ENCODE measurements at places on chromosomes 2 and 18.

GRCh38 chr2:10575609-10576280, 114.0 kb downstream of the NOL10 start:
- DNase-seq = no peak

- no peak for DNase-seq
Measured at GRCh38 chr2:118115761-118116160, 27.5 kb downstream of the INSIG2 start.

DNA sequence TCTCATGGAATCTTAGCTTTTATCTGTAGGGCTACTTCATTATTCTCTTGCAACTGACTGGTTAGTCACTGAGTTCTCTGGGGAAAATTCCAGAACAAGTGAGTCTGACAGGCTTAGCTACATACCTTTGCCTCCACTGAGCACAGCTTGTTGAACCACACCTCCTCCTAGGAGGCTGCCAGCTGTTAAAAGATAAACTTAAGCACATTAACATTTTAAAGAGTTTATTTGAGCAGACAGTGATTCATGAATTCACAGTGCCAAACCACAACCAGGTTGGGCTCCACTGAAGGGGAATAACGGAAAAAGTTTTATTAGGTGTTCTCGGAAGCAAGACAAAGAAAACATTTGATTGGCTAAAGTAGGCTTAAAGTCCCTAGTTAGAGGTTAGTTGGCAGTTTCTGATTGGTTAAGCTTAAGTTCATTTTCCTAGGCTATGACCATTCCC, 12.5 kb upstream of the SLC38A11 start:
- peak; percentile 64 for DNase-seq

DNA sequence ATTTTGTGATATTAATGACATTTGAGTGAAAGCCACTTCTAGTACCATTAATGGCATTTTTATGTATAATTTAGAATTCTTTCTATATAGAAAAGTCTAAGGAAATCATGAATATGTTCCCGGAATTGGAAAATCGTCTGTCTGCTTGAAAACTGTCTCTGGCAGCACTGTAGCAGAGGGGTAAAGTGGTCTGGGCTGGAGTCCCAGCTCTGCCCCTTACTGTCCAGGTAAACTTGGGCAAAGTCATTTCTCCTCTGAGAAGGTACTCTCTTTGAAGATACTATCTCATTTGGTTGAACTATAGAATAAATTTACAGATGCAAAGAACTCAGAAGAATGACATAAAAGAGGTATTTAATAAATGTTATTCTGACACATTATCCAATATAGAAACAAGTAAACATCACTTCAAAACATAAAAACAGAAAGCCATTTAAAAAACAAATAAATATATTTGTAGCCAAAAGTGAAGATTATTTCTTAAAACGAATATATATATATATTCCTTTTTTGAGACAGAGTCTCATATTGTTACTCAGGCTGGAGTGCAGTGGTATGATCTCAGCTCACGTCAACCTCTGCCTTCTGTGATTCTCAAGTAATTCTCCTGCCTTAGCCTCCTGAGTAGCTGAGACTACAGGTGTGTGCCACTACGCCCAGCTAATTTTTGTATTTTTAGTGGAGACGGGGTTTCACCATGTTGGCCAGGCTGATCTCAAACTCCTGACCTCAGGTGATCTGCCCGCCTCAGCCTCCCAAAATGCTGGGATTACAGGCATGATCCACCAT, 149.8 kb upstream of the ITGA4 start:
- DNase-seq = no peak

DNA sequence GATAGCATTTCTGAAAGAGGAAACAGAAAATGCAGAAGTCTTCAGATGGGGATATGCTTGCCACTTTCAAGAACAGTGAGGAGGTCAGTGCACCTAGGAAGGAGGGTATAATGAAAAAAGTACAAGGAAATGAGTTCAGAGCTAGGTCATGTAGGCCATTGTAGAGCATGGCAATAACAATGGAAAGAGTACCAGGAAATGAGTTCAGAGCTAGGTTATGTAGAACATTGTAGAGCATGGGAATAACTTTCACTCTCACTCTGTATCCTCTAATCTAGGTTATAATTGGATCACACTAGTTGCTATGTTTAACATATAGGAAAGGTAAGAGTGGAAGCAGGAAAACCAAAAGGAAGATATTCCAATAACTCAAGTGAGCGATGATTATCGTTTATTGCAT, 12.3 kb downstream of the SCG2 start:
- DNase-seq = no peak

- DNase-seq = no peak
Measured at GRCh38 chr2:122804494-122804893, 1049.0 kb downstream of the TSN start.

DNA sequence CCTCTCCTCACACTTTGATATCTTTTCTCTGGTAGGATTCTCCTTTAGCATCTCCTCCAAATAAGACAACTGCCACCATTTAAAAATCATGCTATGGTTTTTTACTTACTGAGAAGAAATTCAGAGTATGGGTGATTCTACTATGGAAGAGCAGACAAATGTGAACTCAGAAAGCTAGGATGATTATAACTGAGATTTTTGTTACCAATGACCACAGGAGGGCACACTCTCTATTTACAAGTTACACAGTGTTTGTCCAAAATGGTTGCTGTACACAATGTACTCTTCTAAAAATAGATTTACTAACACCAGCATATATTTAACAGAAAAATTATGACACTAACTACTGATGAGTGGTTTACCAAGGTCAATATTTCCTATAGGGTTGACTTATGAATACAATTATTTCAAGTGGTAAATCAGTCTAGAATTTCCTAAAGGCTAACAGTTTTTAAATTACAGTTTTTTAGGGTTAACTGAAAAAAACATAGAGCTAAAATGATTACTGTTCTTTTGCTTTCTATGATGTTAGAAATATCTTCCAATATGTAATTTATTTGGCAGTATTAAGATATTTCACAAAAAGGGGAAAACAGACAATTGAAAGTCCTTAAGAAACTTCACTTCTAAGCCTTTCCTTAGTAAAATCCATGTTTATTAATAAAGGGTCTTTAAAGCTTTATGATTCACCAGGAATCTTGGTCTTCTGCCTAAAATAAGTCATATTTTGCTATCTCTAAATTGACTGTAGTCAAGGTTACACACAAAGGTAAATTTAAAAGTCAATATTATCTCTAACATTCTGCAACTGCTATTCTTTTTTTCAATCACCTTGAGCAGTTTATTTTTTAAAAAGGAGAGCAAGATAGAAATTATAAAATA, 57.2 kb downstream of the MAP4K3 start:
- peak; percentile 52 for DNase-seq

DNA sequence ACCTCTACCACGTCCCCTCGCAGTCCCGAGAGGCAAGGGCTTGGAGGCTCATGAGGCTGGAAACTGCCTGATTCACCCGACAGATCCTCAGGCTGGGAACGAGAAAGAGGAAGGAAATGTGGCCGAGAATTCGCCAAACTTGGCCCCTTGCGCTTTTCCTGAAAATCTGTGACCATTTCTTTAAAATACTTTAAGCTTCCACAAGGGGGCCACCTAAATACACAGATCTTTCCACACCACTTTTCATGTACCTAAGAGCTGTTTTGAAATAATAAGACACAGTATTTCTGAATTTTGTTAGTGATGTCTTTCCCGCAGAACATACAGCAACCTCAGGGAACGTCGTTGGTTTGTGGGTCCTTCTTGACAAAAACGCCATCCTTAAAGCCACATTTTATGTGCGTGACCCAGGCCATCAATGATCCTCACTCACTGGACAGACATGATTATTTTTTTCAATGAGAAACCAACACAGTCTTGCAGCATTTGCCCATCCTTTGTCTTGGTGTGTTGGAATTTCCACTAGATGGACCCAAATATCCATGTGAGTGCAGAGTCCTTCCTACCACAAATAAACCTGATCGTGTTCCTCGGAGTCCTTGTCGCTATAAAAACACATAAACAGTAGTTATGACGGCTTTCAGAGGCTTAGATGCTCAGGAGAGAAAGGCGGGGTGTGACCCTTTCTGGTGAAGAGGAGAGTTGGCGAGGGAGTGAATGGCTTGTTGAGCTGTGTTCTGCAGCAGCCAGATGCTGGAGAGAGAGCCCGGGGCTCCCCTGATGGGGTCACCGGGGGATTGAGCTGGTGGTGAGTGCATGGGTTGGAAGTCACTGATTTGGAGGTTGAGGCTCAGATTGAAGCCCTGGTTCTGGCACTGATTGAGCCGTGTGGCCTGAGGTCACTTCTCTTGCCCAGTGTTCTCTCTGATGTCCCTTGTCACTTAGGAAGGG, 25.0 kb downstream of the DCDC2C start:
- peak; percentile 80 for DNase-seq

DNA sequence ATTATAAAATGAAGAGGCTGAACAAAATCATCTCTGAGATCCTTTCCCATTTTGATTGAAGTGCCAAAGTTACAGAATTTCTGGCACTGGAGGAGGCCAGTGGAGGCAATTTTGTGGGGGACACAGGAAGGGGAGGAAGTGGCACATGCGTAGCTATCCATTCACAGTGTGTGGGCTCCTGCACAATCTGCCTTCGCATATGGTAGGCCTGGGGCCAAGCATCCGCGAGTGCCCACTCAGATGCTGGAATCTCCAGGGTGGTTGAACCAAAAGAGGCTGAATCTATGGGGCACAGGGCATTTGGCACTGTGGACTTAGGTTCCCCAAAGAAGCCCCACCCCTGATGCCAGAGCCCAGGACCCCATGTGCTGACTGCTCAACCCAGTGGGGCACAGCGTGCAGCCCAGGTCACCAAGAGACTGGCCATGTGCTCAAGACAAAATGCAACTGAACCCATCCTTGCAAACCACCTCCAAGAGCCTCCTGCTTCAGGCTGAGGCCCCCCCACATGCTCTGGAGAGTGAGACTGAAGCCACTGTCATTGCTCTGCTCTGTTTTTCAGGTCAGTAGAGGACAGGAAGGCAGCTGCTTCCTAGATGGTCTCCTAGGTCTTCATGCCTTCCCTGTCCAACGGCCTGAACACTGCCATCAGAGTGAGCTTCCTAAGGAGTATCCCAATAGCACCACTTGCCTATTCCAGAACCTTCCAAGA, 28.5 kb downstream of the ST8SIA5 start:
- no peak for DNase-seq

- no peak for DNase-seq
Measured at GRCh38 chr2:185689906-185690539, 48.6 kb upstream of the FSIP2 start.

GRCh38 chr2:235414422-235414821, 79.4 kb upstream of the AGAP1 start:
- no peak for DNase-seq

- no peak for DNase-seq
Measured at GRCh38 chr2:100744589-100744988, 75.3 kb upstream of the NPAS2 start.

DNA sequence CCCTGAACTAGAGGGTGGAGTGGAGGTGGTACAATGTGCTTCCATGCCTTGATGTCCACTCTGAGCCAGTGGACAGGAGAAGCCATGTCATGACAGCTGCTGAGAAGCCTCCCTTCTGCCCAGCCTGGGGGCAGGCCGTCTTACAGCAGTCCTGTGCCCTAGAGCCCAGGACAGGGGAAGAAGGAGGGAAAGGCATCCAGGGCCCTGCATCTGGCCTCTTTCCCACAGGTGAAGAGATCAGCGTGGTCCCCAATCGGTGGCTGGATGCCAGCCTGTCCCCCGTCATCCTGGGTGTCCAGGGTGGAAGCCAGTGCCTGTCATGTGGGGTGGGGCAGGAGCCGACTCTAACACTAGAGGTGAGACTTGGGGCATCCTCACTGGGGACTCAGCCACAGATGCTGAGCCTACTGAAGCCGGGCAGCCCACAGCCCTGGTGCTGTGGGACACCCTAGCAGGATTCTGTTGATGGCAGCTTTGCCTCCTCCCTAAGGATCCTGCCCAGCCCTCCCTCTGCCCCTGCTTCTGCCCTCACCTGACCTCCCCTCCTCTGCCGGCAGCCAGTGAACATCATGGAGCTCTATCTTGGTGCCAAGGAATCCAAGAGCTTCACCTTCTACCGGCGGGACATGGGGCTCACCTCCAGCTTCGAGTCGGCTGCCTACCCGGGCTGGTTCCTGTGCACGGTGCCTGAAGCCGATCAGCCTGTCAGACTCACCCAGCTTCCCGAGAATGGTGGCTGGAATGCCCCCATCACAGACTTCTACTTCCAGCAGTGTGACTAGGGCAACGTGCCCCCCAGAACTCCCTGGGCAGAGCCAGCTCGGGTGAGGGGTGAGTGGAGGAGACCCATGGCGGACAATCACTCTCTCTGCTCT, 3.1 kb downstream of the IL36RN start:
- no peak for DNase-seq

DNA sequence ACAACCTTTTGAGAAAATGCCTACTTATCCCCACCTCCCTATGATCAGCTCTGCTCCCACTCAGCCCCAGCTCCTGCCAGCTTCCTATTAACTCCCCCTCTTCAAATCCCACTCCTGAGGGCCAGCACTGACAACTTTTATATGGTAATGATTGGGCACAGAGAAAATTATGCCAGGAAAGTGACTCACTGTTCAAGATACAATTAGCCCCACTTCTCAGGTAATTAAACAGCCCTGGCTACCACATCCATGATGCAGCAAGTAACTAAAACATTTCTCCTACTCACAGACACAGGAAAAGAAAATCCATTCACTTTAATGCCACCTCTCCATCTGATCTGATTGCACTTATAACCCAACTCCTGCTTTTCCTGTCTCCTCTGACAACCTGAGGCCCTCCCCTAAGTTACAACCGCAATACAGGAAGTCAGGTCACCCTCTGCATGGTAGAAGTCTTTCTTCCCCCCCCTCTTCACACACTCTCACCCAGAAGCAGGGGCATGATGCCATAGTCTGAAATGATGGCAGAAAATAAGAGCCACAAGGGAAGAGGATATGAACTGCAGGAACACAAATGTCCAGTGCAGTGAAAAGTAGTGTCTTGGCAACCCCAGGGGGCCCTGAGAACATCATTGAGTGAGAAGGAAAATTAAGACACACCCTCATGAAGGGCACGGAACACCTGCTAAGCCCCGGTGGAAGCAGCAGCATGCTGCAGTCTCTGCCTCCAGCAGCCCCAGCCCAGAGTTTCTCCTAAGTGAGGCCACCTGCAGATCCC, 54.4 kb downstream of the STK39 start:
- DNase-seq = peak; percentile 39

DNA sequence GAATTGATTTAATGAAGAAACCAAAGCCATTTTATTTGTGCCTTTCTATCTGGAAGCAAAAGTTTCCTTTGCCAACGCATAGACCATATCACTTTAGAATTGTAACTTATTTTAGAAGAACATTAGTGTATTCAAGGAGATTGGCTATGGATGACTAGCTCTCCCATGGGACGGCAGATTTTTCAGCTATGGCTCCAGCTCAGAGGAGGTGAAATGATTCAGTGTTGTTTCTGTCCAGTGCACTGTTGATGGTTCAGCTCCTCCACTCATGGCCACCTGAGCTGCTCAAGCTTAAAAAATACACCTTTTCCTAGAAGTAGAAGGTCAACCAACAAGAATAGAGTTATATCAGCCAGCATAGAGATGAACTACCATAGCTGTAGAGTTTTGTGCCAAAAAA, 1597.5 kb upstream of the PIK3C3 start:
- no peak for DNase-seq

DNA sequence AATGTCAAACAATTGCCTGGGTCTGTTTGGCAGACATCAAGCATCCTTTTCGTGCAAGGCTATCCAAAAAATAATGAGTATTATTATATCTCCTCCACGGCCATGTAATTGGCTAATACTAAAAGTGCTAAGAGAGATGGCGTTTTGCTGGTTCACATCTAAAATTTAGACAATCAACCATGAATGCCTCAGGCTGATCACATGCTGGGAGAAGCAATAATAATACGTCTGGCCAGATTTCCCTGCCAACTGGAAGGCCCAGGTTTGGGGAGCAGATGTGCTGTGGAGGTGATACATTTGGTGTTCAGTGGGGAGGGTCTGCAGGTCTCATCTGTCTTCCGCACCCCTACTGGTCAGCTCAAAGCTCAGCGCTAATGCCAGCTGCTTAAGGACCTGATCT, 60.3 kb upstream of the CREB1 start:
- no peak for DNase-seq

Measured in GM23338 (cell line).